ENCODE measurements at places on chromosomes 1 and 21. TPM values are rescaled to one million over a fixed set of nuclear protein-coding genes. Genes with fewer than 3 reads are reported as not detected.

The CACNA1S gene
- not detected for total RNA-seq

DNA sequence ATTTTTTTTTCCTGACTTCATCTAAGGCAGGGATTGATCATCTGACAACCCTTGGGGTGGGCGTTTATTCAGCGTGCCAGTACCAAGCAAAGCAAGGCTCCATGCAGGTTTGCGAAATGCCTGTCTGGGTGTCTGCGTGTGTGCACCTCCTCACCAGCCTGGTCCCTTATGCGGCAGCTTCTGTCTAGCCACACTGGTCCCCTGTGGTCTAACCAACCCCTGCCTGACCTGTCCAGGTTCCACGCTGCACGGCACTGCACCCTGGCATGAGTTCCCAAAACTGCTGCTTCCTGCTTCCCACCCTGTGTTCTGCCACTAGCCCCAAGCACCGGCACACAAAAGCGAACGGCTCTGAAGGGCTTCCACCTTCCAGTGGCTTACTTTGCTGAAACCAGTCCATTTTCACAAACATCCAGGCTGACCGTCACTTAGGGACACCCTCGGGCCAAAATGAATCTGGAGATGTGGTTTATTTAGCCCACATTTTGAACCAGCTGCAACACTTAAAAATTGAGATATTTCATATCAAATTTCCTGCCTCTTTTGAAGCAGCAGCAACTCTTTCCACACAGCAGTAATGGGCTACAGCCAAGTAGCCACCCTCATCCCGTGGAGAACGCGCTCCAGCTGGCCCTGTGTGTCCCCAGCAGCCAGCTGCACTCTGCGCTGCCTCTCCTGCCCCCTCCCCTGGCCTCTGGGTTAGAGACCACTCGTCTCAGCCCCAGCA, 55.7 kb downstream of the HLCS start:
- DNase-seq: no peak

The PIAS3 gene
- total RNA-seq: 18.3 TPM

DNA sequence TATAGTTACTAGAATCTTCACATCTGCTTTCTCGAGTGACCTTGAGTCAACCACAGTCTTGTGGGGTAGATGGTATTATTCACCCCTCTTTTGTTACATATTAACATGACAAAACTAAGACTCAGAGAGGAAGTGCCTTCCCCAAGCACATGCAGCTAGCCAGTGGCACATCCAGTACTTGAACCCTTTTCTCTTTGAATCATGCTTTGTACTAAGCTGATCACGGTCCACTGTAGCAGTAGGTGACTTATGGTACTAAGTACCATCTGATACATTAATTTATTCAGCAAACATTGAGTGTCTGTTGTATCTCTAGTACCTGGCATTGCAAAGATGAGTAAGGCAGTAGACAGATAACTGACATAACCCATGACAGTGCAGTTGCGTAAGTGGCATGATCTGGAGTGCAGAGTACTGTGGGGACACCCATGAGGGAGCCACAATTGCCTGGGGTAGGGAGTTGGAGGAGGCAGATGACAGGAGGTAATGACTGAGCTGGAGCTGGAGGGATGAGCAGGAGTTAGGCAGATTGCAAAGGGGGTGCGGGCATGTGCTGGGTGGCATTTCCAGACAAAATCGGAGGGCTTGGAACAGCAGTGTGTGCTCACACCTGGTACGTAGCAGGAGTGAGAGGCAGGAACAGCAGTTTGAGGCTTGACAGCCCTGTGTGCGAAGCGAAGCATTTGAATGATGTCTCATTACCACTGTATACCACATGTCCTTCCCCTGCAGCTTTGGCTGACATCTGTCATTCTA, 29.8 kb downstream of the UCK2 start:
- no peak for DNase-seq

The RCAN1 gene
- total RNA-seq: 61.5 TPM

- DNase-seq: no peak
Measured at GRCh38 chr1:236677641-236678235, 8.6 kb upstream of the ACTN2 start.

DNA sequence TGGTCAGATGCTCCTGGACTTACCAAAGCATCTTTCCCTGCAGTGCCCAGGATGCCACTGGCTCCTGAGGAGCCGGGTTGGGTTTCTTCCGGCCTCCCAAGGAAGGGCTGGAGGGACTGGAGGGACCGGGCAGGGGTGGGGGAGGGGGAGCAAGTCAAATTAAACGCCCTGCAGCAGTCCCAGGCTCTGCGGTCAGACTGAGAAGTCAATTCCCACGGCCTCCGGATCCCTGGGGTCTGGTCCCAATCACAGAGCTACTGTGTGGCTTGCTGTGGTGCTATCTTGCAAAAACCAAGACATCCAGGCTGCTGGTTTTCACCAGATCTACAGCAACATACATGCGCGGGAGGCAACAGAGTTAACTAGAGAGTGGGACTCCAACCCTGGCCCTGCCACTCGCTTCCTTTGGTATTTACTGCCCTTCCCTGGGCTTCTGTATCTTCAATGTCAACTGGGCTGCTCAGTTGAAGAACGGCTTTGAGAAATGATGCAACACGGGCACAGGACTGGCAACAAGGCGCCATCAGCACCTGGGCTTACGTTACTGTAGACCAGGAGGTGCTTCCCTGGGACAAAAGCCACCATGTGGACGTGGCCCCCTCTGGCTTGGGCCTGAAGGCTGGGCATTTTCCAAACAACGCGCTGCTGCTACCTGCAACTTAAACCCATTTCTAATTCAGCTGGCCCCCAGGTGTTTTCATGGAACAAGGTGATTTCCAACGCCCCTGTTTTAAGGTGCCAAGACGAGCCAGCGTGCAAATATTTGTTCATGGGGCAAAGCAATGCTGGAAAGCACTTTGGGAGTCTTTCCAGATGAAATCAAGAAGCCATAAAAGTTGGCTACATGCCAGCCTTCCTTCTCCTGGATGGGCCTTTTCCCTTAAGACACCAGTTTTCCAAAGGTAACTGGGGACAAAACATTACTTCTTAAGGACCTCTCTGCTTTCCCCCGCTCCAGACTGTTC, 11.5 kb downstream of the RCC2 start:
- no peak for DNase-seq

The DCDC2B gene
- total RNA-seq: not detected

The S100A9 gene
- not detected for total RNA-seq

The LINGO4 gene
- not detected for total RNA-seq

All from A172 (cell line).